ENCODE measurements at places on chromosomes 3 and 15.

- no peak for DNase-seq
These were observed 117.0 kb downstream of the WNT7A start for GRCh38 chr3:13762906-13763305.

- DNase-seq = no peak
These were observed 71.7 kb downstream of the CYP19A1 start for GRCh38 chr15:51266656-51267050.

DNA sequence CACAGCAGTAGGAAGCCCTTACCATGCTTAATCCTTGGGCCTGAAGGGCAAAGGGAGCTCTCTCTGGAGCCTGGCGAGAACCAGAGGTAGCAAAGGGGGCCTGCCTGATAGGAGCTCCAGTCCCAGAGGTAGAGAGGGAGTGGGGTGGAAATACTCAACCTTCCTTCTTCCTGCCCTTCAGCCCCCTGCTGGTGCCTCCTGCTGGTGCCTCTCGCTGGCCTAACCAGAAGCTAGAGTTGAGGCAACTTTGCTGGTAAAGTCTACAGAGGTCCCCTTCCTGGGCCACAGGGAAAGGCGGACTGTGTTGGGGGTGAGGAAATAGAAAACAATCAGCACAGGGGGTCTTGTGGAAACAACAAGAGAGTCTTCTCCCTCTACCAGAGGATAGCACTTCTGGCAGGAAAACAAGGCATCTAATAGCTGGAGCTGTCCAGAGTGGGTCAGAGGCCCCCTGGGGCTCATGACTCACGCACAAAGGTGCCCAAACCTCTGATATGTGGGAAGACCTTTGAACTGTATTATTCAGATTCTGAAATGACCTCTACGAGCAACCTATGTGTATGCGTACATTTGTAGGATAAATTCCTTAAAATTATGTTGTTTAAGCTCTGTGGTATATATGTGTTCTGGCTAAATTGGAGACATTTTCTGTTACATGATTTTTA lies 133.9 kb downstream of the LRRC28 start:
- DNase-seq = no peak

DNA sequence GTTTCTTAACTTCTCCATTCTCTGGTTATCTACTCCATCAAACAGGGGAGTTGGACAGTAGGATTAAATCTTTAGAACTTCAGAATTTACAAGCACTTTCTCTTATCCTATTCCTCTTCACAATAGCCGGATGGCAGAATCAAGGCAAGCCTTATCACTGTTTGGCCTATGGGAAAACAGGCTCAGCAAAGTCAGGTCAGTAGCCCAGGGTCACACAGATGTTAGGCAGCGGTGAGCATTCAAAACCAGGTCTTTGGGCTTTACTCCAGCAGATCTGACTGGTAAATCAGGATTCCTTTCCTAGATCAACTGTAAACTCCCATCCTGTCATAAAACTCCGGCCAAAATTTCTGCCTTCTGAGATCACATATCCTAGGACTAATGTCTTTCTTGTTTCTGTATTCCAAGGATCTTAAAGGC lies 258.4 kb downstream of the OPA1 start:
- no peak for DNase-seq

DNA sequence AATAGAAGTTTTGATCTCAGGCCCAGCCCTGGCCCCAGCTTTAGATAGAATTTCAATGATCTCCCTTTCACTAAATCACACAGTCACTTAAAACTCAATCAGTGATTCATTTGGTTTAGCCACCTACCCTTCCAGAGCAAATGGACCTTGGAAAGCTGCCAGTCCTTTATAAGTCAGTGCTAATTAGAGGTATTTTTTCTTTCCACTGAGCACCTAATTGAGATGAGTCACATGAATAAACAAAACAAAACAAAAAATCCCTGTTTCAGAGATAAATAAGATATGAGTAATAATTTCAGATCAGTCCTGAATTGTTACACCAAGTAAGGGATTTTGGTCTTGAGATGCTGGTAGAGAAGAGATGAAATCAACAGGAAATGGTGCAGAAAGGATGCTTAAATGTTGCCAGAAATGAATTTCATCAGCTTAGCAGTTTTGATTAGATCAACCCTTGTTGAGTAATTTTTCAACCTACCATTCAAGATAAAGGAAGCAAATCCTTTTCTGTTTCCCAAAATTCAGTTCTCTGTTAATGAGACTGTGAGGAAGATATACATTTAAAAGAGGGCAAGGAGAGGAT lies 352.0 kb upstream of the COL8A1 start:
- no peak for DNase-seq

DNA sequence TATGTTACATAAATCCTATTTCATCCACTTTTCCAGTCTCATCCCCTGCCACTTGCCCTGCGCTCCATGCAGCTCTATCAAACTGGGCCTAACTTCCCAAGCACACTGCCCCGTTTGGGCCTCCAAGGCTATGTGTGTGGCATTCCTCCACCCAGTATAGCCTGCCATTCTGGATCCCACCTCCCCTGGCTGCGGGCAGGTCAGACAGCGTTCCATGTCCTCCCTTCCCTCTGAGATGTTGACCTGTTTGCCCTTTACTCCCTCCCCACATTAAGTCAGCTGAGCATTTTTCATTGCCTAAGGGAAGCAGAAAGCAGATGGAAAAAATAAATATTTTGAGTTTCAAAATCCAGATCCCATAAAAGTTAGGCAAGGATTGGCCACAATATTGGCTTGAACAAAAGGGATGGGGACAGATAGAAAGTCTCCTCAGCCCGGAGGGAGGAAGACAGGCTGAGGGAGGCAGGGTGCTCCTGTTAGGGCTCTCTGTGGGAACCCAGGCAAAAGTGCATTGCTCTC lies 73.3 kb downstream of the CYP19A1 start:
- no peak for DNase-seq

- DNase-seq = no peak
These were observed 238.0 kb upstream of the CTNNB1 start for GRCh38 chr3:40961104-40961857.

GRCh38 chr15:77676569-77677375 lies 44.1 kb upstream of the LINGO1 start:
- no peak for DNase-seq

- DNase-seq = peak; percentile 22
These were observed 12.2 kb downstream of the ALG1L2 start for GRCh38 chr3:130093741-130094391.

DNA sequence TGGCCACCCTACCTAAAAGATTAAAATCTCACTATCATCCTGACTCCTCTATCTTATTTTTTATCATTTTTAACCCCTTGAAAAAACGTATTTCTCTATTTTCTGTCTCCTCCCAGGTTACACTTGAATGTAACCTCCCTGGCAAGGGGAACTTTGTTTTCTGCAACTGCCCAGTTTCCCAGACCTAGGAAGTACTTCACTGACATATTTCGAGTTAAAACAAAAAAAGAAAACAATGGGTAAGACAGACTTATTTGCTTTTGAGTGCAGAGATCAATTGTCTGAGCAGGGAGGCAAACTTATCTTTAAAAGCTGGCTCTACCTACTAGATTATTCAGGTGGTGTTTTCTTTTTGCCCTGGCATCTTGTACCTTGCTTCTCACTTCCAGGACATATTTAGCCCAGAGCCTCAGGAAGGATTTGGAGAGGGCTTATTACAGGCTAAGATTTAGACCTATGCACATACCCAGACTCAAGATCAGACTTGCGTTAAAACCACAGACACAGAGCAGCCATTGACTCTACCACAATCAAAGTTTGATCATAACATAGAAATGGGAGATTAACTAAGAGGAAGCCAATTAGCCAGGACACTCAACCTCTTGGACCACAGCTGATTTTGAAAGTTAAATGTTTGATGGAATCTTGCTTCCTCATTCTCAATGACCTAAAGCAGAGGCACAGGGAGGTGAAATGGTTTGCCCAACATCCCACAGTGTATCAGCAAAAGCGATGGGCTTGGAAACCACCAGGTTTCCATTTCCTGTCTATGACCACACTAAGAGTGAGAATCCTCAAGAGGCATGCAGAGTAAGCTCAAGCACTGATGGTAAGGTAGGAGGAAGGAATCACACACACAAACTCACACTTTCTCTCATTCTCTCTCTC lies 169.5 kb upstream of the THBS1 start:
- no peak for DNase-seq
